ENCODE measurements at places on chromosomes 5 and 9. TPM values are rescaled to one million over a fixed set of nuclear protein-coding genes. Genes with fewer than 3 reads are reported as not detected.

- no peak for DNase-seq
Measured at GRCh38 chr5:29214839-29215238, 1978.6 kb upstream of the CDH6 start.

DNA sequence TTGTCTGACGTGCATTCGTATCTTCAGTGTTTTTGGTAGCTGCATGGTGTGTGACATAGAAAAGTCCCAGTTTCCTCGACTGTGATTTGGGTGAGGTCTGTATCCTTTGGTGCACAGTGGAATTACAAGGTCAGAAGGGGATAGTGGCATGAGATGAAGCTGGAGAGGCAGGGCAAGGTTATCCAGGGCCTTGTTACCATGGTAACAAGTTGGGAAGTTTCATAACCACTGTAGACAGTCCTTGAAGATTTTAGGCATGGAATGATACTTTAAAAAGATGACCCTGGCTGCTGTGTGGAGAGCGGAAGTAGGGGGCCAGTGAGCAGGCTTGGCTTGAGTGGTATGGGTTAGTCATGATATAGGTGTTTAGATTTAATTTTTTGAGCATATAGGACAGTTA is 11.9 kb downstream of the EHMT1 start:
- no peak for DNase-seq

DNA sequence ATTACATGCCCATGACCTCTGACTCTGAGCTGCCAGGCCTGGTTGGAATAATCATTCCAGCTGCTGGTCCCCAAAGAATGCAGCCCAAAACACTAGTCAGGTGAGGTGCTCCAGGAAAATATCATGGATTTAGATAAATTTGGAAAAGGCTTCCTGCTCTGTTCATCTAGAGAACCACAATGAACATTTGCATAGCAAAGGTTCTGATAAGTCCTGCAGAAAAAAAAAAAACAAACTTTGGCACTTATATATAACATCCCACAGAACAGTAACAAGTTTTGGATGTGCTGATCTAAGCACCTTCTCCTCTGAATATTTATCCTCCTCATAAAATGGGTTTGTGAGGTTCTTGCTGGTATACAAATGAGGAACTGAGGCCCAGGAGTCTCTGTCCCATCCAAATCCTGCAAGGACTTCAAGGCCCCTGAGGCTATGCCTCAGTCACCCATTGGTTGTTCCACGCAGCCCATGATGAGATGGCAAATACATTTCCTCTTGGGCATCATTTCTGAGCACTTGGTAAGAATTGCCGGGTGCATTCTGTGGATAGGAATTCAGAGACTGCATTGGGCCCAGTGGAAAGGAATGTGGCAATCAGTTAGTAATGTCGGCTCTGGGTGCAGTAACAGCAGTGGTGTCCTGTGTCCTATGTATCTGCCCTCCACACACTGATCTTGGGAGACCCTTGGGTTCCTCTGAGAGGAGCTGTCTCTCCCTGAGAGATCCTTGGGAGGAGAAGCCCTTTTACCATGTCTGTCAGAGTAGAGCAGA is 73.4 kb upstream of the ASS1 start:
- DNase-seq = no peak

DNA sequence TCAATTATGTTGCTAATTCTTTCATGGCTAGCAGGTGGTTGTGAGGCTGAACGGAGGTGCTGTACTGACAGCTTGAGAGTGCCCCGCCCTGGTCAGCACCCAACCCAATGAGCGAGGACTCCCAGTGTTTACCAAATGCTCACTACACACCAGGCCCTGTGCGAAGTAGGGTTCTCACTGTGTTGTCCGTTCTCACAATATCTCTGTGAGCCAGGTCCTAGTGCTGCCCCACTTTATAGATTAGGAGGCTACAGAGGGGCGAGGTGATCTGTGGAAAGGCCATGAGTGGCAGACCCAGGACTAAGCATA is 28.2 kb downstream of the COL15A1 start:
- no peak for DNase-seq

- no peak for DNase-seq
Measured at GRCh38 chr5:68077349-68077894, 138.1 kb upstream of the PIK3R1 start.

DNA sequence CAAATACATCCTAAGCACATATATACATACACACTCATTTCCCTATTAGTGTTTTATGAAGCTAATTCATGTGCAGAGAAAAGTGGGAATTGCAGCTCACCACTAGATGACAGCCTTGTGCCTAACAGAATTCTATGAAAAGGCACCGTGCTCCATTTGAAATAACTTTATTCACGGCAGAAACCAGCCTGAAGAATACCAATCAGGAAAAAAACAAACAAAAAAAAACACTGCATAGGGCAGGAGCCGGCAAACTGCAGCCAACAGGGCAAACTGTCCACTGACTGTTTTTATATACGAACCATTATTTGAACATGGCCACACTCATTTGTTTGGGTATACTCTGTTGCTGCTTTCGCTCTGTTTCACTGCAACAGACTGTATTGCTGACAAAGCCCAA is 33.6 kb downstream of the ERMP1 start:
- DNase-seq = no peak

DNA sequence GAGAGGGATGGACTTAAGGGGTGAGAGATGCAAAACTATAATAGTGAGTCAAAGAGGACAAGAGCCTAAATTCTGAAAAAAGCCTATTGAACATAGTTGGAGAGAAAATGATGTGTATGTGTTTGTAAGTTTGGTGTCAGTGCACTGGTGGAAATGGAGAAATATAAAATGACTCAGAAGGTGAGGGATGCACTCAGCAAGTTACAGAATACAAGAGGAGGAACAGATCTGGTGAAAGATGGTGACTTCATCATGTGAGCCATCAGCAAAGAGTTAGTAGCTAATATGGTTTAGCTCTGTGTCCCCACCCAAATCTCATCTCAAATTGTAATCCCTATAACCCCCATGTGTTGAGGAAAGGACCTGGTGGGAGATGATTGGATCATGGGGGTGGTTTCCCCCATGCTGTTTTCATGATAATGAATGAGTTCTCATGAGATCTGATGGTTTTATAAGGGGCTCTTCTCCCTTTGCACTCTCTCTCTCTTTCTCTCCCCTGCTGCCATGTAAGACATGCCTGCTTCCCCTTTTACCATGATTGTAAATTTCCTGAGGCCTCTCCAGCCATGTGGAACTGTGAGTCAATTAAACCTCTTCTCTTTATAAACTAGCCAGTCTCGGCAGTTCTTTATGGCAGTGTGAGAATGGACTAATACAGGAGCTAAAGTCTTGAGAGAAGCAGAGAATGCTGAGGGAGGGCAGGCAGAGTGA is 30.4 kb upstream of the FYB1 start:
- DNase-seq = no peak

- no peak for DNase-seq
Measured at GRCh38 chr5:24823625-24824024, 178.8 kb upstream of the CDH10 start.

DNA sequence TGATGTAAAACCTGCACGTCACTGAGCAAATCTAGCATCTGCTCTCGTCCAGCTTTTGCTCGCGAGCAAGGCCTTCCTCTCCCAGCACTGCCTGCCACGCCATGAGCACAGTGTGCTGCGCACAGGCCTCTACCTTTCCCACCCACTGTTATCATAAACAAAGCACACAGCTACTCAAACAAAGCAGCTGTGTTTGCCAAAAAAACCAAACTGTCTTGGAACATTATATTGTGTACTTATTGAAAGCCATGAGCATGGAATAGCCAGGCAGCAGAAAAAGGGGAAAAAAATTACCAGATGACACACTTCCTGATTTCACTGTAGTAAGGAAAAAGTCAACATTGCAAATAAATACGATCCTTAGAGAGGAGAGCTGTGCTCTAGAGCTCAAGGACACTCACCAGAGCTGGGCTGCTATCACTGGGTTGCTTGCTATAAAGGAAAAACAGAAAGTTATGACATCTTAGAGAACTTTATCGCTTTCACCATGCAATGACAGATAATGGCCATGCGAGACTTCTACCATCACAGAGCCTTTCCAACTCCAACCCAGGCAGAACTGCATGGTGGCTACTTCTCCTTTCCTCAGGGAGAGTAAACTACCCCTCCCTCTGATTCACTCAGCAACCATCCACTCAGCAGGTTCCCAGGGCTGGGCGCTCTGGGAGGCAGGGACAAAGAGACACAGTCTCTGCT is 69.6 kb downstream of the EPB41L4B start:
- peak; percentile 51 for DNase-seq

DNA sequence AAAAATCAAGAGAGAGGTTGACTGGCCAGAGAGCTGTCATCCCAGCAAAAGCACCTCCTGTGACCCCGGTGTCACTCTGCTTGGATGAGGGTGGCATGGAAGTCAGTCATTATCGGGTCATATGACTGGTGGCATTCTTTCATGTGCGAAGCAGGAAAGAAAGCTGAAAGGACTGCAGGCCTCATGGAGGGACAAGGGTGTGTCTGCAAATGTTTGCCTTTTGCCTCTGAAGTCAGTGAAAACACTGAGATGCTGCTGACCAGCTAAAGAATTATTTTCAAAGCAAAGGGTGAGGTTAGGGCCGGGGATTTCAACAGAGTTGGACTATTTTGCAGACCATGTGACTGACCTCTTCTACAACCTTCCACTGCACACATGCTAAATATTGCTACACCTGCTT is 298.3 kb downstream of the CSNK1G3 start:
- DNase-seq = peak; percentile 9

- no peak for DNase-seq
Measured at GRCh38 chr5:175714479-175715085, 56.7 kb downstream of the HRH2 start.

The PCDHGA10 gene
- 5.3 TPM for total RNA-seq

The CDX1 gene
- not detected for total RNA-seq

The FBXL17 gene
- total RNA-seq = 34.1 TPM

The PPIC gene
- total RNA-seq = 43.5 TPM
